ENCODE measurements at places on chromosomes 16 and 17.

- no peak for DNase-seq
Measured at GRCh38 chr16:85935391-85935973, 36.5 kb downstream of the IRF8 start.

GRCh38 chr17:73384926-73385325, 73.1 kb upstream of the CDC42EP4 start:
- no peak for DNase-seq

DNA sequence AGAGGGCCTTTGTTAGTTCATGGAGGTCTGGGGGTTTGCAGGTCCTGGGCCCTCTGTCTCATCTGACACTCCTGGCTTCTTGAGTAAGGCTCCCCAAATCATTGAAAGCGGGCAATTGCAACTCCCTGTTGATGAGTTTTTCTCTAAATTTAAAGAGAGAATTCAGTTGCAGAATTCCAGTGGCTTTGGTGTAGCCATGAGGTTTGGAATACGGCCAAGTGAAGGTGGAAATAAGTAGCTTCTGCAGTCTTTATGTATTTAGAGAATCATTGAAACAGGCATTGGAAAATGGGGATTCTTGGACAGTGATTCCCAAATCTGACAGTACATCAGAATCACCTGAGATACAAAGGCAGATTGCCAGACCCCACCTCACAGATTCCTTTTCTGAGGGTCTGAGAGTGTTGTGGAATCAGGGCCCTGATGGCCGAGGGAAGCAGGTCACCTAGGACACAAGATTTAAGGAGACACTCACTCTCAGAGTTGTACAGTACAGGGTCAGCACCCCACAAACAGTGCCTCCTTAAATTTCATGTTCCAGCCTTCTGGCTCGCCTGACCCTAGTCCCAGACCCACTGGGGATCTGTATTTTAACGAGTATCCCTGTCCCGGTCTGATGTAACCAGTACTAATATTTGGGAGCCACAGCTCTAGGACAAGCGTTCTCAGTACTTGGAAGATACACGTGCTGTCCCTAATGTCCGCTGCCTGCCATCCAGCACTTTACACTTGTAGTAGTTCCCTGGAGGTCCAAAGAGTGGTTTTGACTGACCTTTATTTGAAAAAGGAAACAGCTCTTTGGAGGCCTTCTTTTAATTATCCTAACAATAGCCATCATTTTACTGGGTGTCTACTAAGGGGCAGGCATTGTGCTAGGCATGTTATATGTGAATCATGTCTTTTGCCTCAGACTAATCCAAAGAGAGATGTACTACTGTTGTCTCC, 37.8 kb downstream of the YPEL2 start:
- DNase-seq = no peak

- DNase-seq = peak; percentile 76
Measured at GRCh38 chr17:40068917-40069750, 6.4 kb downstream of the THRA start.

- DNase-seq = no peak
Measured at GRCh38 chr17:82881900-82882714, 42.3 kb upstream of the ZNF750 start.

GRCh38 chr16:3148256-3149192, 13.7 kb downstream of the ZNF213 start:
- no peak for DNase-seq

DNA sequence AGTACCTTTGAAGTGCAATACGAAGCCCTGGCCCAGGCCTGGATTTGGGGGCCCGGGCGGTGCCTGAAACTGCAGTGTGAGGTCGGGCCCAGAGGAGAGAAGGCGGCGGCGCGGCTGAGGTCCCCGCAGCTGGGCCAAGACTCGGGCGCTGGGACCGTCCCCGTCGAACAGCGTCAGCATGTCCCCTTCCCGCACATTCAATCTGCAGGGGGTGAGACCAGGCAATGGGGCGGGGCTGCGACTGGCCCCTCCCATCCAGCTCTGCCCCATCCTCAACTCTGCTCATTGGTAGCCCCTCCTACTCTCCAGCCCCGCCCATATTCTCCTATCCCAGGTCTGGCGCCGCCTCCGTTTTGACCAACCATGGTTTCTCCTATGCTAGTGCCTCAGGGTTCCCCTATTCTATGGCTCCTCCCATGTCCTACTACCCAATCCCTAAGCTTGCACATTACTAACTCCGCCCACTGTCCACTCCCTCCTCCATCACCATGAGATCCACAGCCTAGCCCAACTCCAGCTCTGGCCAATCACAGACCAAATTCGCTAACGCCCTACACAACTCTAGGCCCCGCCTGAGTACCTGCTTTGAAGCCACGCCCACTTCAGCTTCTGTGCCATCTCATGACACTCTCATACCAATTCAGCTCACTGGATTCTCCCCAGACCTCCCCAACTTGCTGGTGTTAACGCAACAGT, 14.4 kb upstream of the CDIPT start:
- peak; percentile 53 for DNase-seq

DNA sequence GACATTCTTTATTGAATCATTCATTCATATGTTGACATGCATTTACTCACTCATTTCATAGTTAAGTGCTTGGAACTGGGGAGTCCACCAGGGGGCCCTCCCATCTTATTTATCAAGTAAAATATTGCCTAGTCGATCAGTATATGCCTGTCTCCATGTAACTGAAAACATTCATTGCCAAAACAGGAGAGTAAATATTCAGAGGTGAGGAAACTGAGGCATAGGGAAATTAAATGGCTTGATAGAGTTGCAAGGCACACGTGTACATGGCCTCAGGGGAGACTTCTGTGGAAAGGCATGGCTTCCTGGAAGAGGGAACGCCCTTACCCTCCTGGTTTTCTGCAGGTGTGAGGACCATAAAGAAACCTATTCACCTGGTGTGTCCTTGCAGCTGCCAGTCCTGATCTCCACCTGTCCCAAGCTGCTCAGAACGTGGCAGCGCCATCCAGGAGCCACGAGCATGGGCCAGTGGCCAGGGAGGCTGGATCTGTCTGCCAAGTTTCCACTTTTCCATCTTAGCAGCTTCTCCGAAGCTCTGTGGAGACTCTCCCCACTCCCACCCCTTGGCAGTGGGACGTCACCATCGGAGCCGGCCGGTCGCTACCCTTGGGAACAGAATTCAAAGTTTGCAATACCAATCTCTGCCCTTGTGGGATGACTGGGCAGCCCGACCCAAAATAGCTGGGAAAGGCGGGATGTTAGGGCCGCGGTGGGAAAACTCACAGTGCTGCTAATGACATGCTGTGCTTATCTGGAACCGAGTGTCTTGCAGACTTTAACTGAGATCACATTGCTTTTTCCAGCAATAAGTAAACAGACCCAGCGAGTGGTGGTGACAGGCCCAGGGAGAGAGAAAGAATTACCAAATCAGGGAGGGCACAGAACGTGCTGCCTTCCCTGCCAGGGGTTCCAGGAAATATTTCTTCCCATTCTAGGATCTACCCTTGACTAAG, 4.1 kb upstream of the C1QTNF1 start:
- no peak for DNase-seq

DNA sequence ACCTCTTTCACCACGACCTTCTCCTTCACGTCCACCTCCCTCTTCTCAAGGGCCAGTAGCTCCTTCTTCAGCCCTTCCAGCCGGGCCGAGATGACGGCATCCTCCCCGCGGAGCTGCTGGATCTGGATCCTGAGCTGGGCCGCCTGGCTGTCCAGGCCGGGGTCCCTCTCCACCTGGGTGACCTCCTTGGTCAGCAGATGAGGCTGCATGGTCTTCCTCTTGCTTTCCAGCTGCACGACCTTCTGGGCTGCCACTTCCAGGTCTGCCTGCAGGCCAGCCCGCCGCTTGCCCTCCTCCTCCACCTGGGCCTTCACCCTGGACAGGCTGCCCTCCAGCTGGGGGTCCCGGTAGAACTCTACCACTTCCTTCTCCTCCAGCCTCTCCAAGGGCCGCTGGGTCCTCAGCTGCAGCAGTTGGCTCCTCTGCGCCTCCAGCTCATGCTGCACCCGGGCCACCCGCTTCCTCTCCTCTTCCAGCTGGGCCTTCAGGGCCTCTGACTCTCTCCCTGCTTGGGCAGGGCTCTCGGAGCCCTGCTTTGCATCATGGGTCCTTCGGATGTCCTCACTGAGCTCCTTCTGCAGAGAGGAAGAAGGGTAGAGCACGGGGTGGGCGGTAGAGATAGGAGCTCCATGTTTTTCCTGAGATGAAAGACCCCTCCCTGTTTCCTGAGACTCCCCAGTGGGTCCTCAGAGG, 9.5 kb downstream of the CDK3 start:
- DNase-seq = no peak

- DNase-seq = no peak
Measured at GRCh38 chr17:72719206-72719577, 373.3 kb downstream of the SLC39A11 start.

GRCh38 chr17:65055708-65056638, 567 bp downstream of the GNA13 start:
- DNase-seq = peak; percentile 73

DNA sequence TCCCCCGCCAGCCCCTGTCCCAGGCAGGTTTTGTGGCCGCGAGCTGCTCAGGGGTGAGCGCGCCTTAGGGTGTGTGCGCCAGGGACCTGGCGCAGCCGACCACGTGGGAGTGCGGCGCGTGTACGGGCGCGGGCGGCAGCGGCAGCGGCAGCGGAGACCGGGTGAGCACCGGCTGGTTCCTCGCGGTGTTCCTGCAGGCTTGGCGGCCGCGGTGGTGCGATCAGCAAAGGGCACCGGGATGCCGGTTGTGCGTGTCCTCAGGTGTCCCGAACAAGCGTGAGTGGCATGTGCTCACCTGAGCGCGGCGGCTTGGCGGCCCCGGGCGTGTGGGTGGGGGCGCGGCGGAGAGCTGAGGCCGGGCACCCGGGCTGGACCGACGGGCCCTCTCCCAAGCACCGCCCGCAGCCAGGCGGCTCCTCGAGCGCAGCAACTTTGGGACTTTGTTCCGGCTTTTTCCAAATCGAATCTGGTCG, 381 bp upstream of the HSD11B2 start:
- DNase-seq = no peak

GRCh38 chr17:76915840-76916510, 47.8 kb downstream of the MGAT5B start:
- DNase-seq = no peak

Data from activated naive CD4-positive, alpha-beta T cell treated with anti-CD3 and anti-CD28 coated beads, Interleukin-2, amount 50 U/mL, for 72 hours (primary cell).